ENCODE measurements at places on chromosomes 7 and 10.

GRCh38 chr7:27164367-27165088 is 809 bp downstream of the HOXA9 start:
- no peak for DNase-seq

- no peak for DNase-seq
These were observed 381.2 kb upstream of the MGMT start for GRCh38 chr10:129085811-129086210.

- no peak for DNase-seq
These were observed 11.9 kb downstream of the PIK3AP1 start for GRCh38 chr10:96708456-96708855.

DNA sequence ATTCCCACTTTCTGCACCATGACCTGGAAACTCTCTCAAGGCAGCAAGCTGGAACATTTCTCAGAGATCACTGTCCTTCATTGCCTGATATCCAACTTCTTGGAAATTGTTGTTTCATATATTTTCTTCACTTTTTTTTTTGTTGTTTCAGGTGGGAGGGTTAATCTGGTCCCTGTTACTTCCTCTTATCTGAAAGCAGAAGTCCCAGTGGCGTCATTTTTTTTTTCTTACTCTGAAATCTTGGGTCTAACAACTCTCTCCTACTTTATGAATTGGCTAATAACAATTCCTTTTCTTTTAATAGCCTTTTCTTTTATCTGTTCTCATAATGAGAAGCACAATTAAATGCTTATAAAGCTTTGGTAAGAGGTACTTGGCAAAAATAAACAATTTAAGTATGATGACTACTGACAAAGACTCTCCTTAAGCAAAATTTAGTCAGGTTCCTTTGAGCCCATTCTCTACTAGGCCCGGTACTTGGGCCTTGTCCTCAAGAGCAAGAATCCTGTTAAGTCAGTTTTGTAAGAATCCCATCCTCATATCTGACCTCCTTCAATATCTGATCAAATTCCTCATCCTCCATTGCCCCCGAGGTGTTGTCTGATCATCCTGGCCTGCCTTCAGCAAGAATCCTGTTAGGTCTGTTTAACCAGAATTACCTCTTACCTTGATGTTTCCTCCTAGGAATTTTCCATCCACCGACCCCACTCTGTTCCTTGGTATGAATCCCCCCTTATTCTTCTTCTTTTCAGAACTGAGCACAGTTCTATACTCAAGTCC is 11.5 kb upstream of the CC2D2B start:
- no peak for DNase-seq

DNA sequence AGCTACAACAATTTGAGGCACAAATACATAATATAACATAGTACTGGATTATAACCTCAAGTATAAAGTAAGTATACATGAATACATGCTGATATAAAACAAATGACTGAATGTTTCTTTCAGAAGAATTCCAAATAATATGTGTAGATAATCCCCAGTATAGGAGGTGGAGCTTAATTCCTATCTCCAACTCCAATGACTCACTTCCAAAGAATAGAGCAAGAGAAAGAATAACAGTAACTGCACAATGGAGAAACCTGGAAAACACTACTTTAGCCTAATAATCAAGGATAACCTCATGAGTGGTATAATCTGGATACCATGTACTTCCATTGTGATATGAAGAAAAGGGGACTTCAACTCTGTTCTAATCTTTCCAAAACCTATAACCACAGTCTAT is 13.7 kb upstream of the SEMA3C start:
- DNase-seq: no peak

DNA sequence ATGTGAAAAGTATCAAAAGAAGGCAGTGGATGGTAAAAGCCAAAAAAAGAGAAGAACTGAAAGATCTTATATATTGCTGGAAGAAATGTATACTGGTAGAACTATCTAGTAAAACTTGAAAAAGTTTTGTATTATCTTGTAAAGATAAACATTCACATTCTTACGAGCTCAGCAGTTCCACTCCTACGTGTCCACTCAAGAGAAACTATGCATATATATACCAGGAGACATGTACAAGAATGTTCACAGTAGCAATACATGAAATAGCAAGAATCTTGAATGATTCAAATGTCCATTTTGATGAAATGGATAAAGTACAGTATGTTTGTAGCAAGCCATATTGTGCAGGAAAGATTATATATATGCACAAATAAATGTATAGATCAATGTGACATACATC is 155.0 kb downstream of the RNF133 start:
- DNase-seq: no peak

- DNase-seq: no peak
These were observed 135.9 kb downstream of the GPAM start for GRCh38 chr10:112047674-112048073.

DNA sequence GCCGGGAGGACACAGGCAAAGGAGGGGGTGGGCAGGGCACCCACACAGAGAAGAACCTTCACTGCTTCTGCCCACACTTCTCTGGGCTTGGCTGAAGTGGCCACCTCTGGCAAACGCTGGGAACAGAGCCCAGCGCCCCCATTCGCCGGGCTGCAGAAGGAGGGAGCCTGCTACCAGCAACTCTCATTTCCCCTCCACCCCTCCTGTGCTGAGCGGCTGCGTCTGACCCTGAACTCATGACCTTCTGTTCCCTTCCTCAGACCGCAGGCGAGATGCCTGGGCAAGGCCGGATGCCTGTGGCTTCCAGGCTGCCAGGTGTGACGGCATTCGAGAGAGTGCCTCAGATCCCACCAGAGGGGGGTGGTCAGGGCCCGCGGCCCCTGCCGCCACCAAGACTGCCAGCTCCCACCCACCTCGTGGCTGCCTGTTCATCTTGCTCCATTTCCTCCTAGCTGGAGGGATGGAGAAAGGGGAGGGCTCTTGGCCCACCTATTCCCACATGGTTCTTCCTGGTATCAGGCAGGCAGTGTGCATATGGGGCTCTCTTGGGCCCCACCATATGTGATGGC is 19.8 kb downstream of the DNAJB12 start:
- DNase-seq: peak; percentile 76

GRCh38 chr7:142357953-142358520 is 100.2 kb upstream of the PRSS58 start:
- no peak for DNase-seq

DNA sequence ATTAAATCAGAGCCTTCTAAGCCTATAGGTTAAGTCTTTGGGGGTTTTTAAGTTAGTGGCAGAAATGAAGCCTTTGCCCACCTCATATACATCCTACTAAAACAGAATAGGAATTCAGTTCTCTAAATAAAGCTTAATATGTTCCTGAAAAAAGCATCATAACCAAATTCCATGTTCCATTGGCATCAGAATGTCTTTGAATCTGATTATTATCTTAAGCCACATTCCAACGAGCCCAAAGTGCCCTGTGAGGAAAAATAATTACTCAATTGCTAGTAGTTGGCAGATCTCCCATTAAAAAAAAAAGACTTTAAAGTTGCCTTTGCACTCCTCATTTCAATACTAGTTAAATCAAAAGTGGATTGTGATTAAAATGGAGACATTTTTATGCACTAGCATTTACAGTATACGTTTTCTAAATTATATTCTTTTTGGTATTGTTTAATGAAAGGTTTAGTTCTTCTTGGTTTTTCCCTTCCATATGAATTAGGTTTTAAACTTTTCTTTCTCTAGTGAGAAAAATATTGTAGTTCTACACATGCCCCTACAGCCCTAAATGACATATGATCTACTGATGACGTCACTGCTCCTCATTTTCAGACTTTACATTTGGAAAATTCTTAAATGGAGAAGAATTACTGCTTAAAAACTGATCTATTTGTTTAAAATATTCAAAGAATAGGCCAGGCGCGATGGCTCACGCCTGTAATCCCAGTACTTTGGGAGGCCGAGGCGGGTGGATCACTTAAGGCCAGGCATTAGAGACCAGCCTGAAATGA is 54.3 kb upstream of the CABCOCO1 start:
- no peak for DNase-seq

DNA sequence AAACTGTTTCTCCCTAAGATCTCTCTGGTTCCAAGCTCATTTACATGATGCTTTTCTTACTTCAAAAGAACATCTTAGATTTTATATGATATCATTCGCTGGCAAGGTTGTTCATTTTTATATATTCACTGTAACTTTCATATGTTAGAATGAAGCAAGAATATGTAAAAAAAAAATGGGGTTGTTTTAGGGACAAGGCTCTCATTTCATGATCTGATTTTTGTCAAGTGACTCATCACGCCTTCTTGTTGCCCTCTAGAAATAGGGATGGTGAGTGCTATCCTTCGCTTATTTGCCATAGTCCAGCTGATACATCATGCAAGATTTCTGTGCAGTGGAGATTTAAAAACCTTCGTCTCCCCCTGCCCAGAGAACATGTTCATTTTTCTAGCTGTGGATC is 14.0 kb upstream of the CELF2 start:
- DNase-seq: no peak

GRCh38 chr10:86512137-86512536 is 9.5 kb downstream of the WAPL start:
- no peak for DNase-seq

All from stimulated activated CD4-positive, alpha-beta T cell treated with anti-CD3 and anti-CD28 coated beads, Interleukin-12 subunit alpha, Interleukin-12 subunit beta, amount 100 ng/mL, for 48 hours (primary cell).